ENCODE measurements at places on chromosomes 11 and 22.

- no peak for DNase-seq
These were observed 111.3 kb downstream of the SLC17A6 start for GRCh38 chr11:22449441-22449840.

GRCh38 chr22:48579928-48580309 lies 1247.8 kb downstream of the BRD1 start:
- DNase-seq, result no peak

DNA sequence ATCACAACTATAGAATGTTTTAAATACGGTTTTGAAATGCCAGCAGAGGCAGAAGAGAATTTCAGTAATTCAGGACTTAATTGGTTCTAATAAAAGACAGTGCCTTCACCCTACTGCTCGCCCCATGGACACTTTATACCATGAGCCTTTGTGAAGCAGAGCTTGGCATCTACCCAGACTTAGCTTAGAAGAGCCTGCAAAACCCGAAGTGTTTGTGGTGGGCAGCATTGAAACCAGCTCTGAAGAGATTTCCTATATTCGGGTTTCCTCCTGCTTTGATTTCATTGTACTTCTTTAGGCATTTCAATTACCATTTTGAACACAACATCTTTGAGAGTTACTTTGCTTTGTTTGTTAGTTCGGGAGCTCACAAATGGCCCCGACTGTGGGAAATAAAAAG lies 185.1 kb upstream of the MTNR1B start:
- no peak for DNase-seq

DNA sequence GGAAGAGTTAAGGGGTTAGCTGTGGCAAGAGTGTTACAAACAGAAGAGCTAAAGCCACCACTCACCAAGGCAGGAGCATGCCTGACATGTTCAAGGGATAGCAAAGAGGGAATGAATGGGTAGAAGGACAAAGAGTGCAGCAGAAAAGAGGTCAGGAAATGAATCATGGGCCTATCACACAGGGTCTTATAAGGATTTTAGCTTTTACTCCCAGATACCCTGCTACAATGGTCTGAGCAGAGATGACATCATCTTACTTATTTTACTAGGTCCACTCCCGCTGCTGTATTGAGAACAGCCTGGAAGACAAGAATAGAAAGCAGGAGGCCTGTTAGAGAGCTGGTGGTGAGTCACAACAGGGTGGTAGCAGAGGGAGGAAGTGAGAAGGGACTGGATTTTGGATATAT lies 9.8 kb downstream of the TRAF6 start:
- no peak for DNase-seq

GRCh38 chr11:119991669-119992068 lies 146.2 kb downstream of the TRIM29 start:
- DNase-seq, result no peak

DNA sequence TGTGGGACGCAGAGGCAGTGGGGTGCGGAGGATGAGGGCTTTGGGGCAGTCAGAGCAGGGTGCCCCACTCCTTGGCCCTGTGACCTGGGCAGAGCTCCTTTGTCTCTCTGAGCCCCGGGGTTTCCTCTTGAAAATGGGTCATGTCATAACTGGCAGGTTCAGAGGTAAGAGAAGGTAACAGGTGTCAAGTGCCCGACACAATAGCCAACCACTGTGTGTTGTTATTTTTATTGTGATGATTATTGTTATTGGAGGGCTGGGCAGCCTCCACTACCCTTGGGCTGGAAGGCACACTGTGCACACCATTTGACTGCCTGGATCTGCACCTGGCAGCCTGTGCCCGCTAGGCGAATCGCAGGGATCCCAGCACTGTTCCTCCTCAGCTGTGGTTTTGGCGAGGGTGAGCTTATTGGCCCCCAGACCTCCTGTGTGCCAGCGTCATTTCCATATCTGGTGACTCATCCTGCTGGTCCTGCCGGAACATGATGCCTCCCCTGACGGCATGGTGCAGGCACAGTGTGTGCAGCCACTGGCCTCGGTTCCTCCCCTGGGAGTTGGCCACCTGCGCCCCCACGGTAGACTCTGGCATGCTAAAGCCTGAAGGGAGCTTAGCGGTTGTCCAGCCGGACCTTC lies 15.4 kb upstream of the SOX10 start:
- no peak for DNase-seq

GRCh38 chr11:97815667-97816066 lies 1205.1 kb upstream of the CNTN5 start:
- DNase-seq, result no peak

DNA sequence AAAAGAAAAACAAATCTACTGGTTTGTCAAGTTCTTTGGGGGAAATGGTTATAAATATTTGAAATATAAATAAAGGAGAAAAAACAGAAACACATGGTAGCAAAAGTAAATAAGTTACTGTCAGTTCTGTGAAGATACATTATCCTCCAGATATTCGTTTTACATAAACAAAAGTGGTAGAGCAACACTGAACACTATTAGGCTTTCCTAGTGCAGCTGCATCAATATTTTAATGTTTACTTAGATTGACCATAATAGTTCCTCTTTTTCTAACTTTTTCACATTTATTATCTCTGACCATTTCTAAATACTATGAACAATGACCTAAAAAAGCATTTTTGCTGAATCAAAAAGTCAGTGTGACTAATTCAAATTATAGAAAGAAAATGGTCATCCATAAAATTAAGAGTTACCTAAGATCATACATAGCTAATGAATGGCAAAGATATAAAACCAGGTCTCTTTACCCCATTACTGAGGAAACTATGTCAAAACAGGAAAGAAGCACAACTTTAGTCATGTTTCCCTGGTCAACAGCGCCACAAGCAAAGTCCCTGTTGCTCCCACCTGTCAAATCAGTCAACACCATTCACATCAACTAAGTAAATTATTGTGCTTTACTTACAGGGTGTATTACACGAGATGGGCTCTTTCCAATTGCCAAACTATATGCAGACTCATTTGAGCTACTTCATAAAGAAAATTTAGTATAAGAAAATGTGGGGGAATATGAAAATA lies 38.5 kb downstream of the SBF2 start:
- DNase-seq, result no peak

DNA sequence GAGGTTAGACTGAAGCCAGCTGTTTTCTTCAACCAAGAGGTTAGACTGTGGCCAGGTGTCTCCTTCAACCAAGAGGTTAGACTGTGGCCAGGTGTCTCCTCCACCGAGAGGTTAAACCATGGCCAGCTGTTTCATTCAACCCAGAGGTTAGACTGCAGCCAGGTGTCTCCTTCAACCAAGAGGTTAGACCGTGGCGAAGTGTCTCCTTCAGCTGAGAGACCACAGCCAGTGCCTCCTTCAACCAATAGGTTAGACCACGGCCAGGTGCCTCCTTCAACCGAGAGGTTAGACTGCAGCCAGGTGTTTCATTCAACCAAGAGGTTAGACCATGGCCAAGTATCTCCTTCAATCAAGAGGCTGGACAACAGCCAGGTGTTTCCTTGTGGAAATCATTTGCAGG lies 498.1 kb downstream of the TBC1D22A start:
- DNase-seq, result no peak

DNA sequence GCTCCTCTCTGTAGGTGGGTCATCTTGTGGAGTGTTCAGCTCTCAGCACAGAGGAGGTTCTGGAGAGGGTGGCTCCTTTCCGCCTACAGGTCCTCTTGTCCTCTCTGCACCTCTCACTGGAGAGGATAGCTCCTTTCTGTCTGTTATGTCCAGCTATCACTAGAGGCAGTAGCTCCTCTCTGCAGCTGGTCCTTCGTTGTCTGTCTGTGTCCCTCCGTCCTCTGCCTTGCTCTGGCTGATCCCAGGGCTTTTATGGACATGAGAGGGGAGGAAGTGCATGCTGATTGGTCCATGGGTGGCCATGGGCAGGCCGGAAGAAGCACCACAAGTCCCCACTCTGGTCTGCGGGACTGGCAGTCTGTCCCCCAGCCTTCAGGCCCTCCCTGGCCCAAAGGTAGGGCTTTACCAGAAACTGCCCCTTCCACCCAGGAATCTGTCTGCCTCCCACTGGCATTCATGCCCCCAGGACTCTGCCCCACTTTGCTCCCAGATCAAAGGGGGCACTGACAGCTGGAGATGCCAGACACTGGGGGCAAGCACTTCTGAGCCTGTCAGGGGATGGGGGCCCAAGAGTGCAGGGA lies 38.6 kb upstream of the CALCB start:
- DNase-seq, result no peak

DNA sequence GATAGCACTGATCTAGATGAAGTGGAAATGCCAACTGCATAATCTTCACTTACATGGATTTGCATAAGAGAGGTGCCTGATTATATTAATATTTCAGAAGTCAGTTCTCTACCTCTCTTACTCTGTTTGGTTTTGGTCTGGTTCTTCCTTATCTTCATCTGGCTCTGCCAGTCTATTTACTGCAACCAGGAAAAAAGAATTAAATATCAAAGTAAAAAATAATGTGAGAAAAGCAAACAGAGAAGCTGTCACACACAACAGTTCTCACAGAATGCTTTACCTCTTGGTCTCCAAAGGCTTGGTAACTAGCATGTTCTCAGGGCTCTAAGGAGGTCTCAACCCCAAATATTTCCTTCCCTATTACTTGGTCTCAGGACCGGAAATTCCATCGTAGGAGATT lies 6.7 kb downstream of the VSIG10L2 start:
- DNase-seq, result no peak

DNA sequence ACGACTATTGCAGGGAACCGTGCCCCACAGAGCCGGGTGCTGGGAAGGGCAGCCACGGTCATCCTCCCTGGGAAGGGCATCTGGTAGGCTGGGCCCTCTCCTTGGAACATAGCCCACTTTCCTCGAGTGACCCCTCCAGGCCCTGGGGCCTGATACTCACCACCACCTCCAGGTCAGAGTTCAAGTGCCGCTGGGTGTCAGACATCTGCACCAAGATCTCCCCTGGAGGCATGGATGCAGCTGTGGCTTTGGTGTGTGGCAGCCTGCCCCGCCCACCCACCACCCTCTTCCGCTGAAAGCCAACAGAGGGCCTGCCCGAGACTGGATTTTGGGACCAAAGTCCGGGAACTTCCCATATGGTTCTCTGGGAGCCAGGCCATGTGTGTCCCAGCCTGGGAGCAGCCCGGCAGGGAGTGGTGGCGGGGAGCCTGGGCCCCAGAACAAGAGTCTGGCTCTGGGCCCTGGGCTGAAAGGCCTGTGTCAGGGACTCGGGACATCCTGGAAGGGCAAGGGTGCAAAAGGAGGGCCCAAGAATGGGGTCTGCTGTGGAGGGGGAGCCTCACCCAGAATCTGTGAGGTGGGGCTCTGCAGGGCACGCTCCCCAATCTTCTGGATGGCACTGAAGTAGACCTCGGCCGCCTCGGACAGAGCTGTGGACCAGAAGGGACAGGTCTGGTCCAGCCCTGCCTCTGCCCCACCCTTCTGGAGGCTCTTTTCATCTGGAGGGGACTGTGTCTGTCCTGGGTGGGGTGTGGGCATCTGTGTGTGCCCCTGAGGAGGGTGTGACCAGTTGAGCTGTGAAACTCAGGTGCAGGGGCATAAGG lies 2.6 kb downstream of the BAIAP2L2 start:
- no peak for DNase-seq

- DNase-seq, result no peak
These were observed 313 bp downstream of the PRCP start for GRCh38 chr11:82899957-82900276.

GRCh38 chr11:67634366-67635230 lies 4.9 kb upstream of the NUDT8 start:
- DNase-seq, result no peak

DNA sequence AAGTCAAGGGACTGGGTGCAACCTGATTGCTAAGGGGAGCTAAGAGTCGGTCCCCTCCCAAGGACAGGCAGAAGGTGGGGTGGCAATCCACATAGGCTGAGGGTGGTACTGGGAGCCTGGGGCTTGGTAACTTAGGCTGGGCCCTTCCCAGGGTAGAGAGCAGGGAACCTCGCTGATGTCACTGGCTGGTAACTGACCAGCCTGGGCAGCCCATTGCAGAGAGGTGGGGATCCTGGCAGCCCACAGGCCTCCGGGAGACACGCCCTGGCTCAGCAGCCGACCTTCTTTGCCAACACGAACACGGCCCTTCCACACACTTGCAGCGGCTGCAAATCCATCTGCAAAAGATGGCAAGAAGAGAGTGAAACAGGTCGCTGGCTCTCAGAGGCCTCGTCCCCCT lies 25.4 kb downstream of the A4GALT start:
- DNase-seq, result no peak

- DNase-seq, result no peak
These were observed 1197.8 kb downstream of the BRD1 start for GRCh38 chr22:48629631-48630432.

DNA sequence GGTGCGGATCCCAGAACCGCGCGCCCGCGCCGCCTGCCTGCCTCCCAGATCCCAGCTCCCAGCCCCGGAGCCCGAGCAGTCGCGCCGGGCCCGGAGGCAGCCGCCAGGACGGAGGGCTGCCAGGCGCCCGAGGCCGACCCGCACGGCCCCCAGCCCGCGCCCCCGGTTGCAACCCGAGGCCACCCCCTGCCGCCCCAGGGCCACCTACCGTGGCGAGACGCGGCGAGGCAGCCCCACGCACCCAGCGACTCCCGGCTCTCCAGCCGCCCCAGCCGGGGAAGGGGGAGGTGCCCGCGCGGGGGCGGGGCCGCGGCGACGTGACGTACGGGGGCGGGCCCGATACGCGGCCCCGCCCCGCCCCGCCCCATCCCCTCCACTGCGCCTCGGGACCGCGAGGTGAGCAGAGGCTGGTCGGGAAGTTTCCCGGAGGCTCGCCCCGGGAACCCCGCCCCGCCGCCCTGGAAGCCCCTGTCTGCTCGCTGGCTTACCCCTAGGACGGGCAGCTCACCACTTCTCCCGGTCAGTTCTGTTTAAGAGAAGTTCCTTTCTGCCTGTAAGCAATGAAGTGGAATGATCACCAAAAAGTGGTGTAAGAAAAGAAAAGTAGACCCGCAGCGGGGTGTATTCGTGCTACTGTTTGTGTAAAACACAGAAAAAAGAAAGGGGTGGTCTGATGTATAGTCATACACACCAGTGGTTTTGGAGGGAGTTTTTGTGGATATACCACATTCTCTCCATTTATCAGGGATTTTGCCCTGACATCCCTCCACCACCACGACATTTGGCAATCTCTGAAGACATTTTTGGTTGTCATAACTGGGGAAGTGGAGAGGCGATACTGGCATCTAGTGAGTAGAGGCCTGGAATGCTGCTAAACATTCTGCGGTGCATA lies at the start of gene TPST2:
TSS of gene TPST2 (minus strand) at position 288 of the 892 bp plus-strand sequence. CDS start 48,502 bp downstream, outside the sequence.
- DNase-seq, result peak; percentile 13

GRCh38 chr11:93567401-93567895 lies 24.3 kb upstream of the SMCO4 start:
- no peak for DNase-seq

DNA sequence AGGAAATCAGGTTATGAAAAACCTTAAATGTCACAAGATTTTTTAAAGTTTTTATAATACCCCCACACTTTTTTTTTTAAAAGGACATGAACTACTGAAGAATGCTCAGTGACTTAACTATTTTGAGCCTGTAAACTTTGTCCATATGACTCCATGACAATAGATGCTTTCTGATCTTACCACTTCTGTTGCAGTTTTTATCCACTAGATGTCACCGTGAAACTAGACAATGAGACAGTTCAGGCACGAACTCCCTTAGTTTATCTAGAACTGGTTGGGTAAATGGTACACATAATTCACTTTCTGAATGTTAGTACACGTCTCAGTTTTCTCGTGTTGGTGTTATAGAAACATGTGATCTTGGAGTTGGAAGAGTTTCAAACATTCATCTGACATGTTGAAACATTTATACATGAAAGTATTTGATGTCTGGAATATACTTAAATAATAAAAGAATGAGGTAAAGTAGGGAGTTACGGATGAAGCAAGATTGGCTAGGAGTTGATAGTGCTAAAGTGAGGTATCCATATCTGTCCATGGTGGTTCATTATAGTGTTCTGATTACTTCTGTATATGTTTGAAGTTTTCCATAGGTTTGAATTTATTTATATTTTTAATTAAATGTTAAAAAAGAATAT lies 8.1 kb downstream of the CCDC15 start:
- peak; percentile 38 for DNase-seq
